Fibroblast of skin of right biceps (primary cell): ENCODE measurements at places on chromosomes 11 and 22.

DNA sequence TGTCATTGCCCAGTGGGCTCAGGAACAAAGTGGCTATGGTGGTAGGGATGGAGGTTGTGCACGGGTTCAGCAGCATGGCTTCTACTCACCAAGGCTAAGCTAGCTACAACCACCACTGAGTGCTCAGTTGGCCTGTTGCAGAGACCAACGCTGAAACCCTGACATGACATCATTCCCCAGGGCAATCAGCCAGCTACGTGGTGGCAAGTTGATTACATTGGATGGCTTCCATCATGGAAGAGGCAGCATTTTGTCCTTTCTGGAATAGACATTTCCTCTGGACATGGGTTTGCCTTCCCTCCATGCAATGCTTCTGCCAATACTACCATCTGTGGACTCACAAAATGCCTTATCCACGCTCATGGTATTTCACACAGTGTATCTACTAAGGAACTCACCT, 634.3 kb downstream of the OPCML start:
- peak; percentile 74 for DNase-seq

GRCh38 chr11:75518204-75518549, 7.6 kb downstream of the GDPD5 start:
- no peak for DNase-seq

- peak; percentile 93 for DNase-seq
Measured at GRCh38 chr11:8768625-8769333, 86.2 kb downstream of the RPL27A start.

- peak; percentile 9 for DNase-seq
Measured at GRCh38 chr11:107259811-107260221, 197.8 kb downstream of the CWF19L2 start.

GRCh38 chr22:24145446-24146193, 35.7 kb upstream of the SUSD2 start:
- DNase-seq: no peak

DNA sequence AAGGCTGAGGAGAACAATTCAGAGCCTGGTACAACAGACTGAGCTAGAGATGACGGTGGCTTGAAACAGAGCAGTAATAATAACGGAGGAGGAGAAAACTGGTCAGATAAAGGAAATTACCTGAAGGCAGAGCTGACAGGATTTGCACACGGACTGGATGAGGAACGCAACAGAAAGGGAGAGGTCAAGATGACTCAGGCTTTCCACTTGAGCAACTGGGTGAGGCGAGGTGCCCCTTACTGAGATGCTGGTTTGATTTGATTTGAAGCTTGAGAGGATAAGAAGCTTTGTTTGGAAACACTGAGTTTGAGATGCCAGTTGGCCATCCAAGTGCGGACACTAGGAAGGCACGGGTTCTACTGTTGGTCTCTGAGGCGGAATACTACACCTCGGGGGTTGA, 35.4 kb upstream of the NRIP3 start:
- DNase-seq: no peak

DNA sequence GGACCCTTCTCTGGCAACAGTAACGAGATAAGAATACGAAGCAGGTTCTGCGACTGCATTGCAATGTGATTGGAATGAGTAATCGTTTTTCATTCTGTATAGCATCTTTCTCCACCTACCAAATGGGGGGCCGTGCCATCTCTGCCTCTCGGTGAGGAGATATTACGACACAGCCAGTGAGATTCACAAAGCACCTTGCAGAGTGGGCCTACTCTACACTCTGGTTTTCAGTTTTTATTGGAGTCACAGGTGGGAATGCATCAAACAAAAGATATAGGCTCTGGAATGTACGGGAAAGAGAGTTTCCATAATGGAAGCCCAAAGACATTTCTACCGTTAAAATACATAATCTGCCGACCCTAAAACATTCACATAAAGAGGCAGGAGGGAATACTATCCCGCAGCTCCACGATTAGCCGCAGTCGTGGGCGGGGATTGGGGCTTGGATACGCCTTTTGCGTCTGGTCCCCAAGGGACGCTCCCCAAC, 423 bp upstream of the RTN3 start:
- DNase-seq: peak; percentile 17

GRCh38 chr11:95702526-95702925, 87.1 kb downstream of the FAM76B start:
- peak; percentile 93 for DNase-seq

DNA sequence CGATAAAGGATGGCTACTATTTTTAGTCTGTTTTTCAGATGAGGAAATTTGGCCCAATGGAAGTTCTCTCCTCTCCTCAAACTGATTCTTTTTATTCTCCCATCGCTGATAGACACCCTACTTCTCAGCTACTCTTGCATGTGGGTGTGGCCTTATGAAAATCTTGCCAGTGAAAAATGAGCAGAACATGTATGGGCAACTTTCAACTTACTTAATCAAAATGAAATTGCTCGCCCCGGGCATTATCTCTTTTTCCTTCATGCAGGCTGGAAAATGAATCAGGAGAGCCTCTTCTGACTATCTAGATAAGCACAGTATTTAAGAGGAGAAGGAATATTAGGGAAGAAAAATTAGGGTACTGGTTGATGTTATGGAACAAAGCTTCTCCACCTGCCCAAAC, 2354.7 kb upstream of the RAG2 start:
- DNase-seq: no peak

GRCh38 chr22:41106122-41106968, 14.0 kb downstream of the EP300 start:
- no peak for DNase-seq

- DNase-seq: no peak
Measured at GRCh38 chr11:9576701-9577381, 3.4 kb downstream of the WEE1 start.

DNA sequence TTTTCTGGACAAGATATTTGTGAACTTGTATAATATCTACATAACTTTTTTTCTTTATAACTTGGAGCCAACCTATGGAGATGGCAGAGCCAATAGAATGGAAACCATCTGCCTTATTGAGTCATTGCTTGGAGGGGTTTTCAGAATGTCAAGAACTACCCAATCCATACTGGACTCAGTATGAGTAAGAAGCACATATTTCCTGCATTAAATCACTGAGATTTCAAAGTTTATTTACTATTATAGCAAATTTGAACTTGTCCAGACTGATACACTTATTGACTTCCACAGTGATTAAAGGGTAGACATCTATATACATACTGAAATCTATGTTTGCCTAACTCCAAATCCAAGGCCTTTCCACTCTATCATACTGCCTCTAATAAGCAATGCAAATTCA, 704.0 kb downstream of the KCNA4 start:
- peak; percentile 88 for DNase-seq

DNA sequence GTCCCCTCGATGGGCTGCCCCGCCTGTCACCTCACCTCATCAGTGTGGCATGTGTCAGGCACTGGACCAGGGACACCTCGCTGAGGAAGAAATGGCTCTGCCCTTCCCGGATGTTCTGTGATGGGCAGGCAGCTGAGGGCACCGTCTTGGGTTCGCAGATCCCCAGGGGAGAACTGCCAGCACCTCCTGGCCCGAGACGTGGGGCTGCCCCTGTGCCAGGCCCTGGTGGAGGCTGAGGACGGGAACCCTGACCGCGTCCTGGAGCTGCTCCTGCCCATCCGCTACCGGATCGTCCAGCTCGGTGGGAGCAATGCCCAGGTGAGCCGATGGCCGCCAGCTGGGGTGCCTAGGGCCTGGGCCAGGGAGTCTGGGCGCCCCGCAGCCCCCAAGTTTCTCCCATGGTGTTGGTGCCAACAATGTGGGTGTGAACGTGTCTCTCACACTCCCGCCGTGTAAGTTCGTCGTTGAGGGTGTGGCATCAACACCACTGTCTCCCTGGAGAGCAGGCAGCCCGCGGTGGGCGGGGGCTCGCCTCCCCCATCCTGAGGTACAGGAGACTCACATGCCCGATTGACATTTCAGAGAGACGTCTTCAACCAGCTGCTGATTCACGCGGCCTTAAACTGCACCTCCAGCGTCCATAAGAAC, 7.3 kb upstream of the GTSE1 start:
- DNase-seq: no peak

GRCh38 chr22:46848197-46848596, 85.7 kb downstream of the TBC1D22A start:
- DNase-seq: peak; percentile 43

GRCh38 chr22:18997925-18998315, 61.8 kb upstream of the PRODH start:
- no peak for DNase-seq

GRCh38 chr11:126673319-126673718, 317.8 kb downstream of the ST3GAL4 start:
- no peak for DNase-seq

DNA sequence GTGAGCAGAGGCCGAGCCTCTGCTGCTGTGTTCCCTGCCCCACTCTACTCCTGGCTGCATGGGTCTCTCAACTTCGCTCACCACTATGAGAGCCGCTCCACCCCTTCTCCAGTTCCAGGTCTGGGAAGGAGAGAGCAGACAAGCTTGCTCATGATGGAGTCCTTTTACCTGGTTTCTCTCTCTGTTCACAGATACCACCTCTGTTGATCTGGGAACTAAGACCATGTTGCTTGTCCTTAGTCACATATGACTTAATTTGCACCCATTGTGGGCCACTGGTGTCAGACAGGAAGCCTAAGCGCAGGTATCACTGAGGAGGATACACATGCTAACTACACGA, 26.8 kb downstream of the MCM5 start:
- no peak for DNase-seq

DNA sequence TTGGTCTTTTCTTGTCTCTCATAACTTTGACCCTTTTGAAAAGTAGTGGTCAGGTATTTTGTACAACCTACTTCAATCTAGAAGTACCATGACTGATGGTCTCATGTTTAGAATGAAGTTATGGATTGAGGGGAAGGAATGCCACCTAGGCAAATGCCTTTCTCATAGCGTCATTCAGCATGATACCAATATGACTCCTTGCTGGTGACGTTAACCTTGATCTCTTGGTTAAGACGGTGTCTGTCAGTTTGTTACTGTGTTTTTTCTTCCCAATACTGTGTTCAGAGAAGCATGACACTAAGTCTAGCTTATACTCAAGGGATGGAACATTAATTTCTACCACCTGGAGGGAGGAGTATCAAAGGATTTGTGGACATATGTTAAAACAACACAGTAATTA, 130.9 kb downstream of the KIF18A start:
- peak; percentile 70 for DNase-seq

- peak; percentile 32 for DNase-seq
Measured at GRCh38 chr11:776561-777287, 563 bp downstream of the GATD1 start.

DNA sequence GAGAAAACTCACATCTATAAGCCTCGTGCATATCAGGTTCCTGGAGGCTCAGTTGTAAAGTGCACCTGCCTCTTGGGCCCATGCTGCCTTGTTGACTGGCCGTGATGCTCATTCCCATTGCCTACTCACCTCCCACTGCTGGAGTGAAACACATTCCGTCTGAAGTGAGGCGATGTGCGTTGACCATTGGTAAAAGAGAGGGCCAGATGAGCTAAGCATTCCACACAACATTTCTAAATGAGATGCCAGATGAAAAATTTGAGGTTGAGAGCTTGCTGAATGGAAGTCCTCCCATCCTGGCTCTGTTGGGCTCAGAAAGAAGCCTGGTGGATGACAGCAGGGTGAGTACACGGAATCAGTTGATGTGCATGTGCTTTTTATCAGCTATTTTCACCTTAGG, 8.6 kb upstream of the ADAMTS15 start:
- no peak for DNase-seq

GRCh38 chr11:106969644-106970355, 48.5 kb downstream of the GUCY1A2 start:
- peak; percentile 67 for DNase-seq

- no peak for DNase-seq
Measured at GRCh38 chr11:117600234-117600783, 196.7 kb downstream of the DSCAML1 start.

GRCh38 chr11:116790167-116791001, 1.3 kb downstream of the APOA5 start:
- no peak for DNase-seq

DNA sequence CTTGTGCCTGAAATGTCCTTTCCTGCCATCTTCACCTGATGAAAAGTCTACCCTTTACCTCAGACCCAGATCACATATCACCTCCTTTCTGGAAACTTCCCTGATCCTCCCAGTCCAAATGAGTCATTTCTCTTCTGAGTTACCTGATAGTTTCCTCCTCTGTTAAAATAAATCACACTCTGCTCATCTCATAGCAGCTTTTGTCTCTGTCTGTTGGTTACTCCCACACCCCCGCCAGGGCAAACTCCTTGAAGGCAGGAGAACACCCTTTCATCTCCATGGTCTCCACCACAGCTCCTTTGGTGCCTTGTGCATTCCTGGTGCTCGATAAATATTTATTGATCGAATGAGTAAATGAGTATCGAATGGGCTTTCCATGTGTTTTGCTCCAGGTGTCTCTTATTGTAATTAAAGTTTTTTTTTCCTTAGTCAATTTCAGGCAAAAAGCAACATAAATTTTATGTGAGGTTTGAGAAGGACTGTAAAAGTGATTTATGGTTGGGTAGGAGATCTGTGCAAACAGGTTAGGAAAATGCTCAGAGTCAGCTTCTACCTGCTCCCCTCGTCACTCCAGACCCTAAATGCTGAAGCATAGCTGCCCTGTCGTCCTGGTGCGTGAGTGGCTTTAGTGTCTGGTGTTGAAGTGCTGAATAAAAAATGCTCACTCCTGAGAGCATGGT, 178.2 kb downstream of the GRIK4 start:
- DNase-seq: no peak

- no peak for DNase-seq
Measured at GRCh38 chr11:80916173-80916798, 1475.5 kb upstream of the TENM4 start.

DNA sequence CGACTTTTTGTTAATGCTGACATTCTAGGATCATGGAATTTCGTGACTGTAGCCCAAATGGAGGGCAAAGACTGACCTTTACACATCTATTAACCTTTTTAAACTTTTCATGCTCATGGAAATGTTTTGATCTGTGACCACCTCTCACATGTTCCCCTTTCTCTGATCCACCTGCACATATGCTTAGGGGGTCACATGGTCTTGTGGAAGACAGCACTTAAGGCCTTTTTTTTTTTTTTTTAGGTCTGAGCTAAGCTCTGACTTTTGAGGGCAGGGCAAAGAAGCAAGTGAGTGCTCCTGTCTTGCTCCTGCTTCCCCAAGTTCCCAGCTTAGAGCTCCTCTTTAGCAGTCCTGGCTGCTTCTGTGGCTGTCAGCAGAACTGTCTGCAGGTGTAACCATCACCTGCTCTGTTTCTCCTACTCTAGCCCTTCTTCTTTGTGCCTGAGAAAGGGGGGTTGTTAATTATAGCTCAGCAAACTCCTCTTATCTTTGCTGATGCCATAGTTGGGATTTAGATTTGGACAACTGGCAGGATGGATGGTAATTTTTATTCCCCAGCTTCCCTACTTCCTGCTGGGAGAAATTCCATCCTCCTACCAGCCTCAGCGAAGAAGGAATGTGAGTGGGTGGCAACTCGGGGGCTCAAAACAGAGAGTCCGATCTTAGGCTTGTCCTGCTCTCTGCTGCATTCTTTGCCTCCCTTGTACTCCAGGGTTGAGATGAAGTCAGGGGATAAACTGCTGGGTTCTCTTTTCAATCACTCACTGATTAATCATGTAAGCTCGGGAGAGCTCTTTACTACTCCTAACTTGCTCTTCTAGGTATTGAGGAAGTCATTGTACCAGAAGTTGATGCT, 64.4 kb downstream of the GRAMD1B start:
- DNase-seq: peak; percentile 61

GRCh38 chr11:75815345-75816168, 547 bp downstream of the UVRAG start:
- DNase-seq: peak; percentile 30

GRCh38 chr11:124717421-124717785, 22.3 kb upstream of the NRGN start:
- no peak for DNase-seq

- DNase-seq: peak; percentile 77
Measured at GRCh38 chr11:64358907-64359711, at the start of gene RPS6KA4. TSS of gene RPS6KA4 (plus strand) at chr11:64359162. CDS start at chr11:64359236, 74 bp downstream.
